ENCODE measurements at places on chromosomes 11 and 22.

GRCh38 chr22:23137905-23138561, 3.8 kb downstream of the RSPH14 start:
- peak; percentile 43 for DNase-seq

- DNase-seq, result no peak
These were observed 24.9 kb upstream of the DGCR8 start for GRCh38 chr22:20055144-20055543.

DNA sequence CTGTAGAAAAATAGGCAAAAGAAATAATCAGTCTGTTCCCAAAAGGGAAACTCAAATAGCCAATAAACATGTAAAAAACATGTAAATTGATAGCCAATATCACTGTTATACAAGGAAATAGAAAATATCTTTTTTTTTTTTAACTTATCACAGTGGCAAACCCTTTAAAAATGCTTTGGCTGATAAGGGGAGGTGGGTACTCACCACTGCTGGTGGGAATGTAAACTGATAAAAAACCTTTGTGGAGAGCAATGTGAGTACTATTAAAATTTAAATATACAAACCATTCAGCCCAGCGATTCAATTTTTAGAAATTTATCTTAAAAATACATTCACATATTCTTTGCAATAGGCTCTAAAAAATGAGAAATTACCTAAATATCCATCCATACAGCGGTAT, 3.6 kb downstream of the RPUSD4 start:
- DNase-seq, result no peak

GRCh38 chr22:42648368-42649245, 585 bp downstream of the CYB5R3 start:
- DNase-seq, result peak; percentile 62

- no peak for DNase-seq
These were observed 17.9 kb downstream of the CLNS1A start for GRCh38 chr11:77619576-77620198.

Data from activated T-cell treated with anti-CD3 and anti-CD28 coated beads, Interleukin-2, amount 50 U/mL, for 48 hours (primary cell).